Stomach (tissue), 19 donors: ENCODE measurements at places on chromosomes 11 and 22. TPM values are rescaled to one million over a fixed set of nuclear protein-coding genes. Genes with fewer than 3 reads are reported as not detected.

STK33 gene
- 12.8 TPM for total RNA-seq

KRTAP5-11 gene
- not detected for total RNA-seq

CLMP gene
- 46.7 TPM for total RNA-seq

PGM2L1 gene
- 7.3 TPM for total RNA-seq

RFPL2 gene
- total RNA-seq, result not detected

CCDC88B gene
- total RNA-seq, result 7.6 TPM

OR6X1 gene
- total RNA-seq, result not detected

GRCh38 chr11:69896250-69896649 lies 77.0 kb upstream of the FGF3 start:
- no peaks in the 10 kb centered on the region for H3K27me3 ChIP-seq
- H3K27ac ChIP-seq, result no peak overlapping the region
- DNase-seq, result no peak

GRCh38 chr11:10743354-10744000 lies 7.6 kb upstream of the CTR9 start:
- H3K27me3 ChIP-seq, result no peaks in the 10 kb centered on the region
- H3K36me3 ChIP-seq, result no peaks in the 10 kb centered on the region
- peaks cover 14% of the 10 kb centered on the region for H3K4me1 ChIP-seq
- H3K4me3 ChIP-seq, result no peak overlapping the region
- H3K27ac ChIP-seq, result peak overlapping the region; percentile 39

GRCh38 chr11:13206086-13206640 lies 71.4 kb upstream of the BMAL1 start:
- peaks cover 15% of the 10 kb centered on the region for H3K4me1 ChIP-seq
- no peak for DNase-seq
- H3K27me3 ChIP-seq, result no peaks in the 10 kb centered on the region
- H3K4me3 ChIP-seq, result no peak overlapping the region

- DNase-seq, result peak; percentile 45
- H3K36me3 ChIP-seq, result no peaks in the 10 kb centered on the region
- no peak overlapping the region for H3K27ac ChIP-seq
- no peaks in the 10 kb centered on the region for H3K4me1 ChIP-seq
- H3K27me3 ChIP-seq, result peaks cover 4% of the 10 kb centered on the region
Observed at GRCh38 chr11:19110295-19110694, 6.7 kb upstream of the ZDHHC13 start.

GRCh38 chr11:118885831-118886565 lies 2.3 kb downstream of the CXCR5 start:
- DNase-seq, result no peak
- H3K27me3 ChIP-seq, result no peaks in the 10 kb centered on the region
- H3K36me3 ChIP-seq, result no peaks in the 10 kb centered on the region
- H3K4me3 ChIP-seq, result no peak overlapping the region

DNA sequence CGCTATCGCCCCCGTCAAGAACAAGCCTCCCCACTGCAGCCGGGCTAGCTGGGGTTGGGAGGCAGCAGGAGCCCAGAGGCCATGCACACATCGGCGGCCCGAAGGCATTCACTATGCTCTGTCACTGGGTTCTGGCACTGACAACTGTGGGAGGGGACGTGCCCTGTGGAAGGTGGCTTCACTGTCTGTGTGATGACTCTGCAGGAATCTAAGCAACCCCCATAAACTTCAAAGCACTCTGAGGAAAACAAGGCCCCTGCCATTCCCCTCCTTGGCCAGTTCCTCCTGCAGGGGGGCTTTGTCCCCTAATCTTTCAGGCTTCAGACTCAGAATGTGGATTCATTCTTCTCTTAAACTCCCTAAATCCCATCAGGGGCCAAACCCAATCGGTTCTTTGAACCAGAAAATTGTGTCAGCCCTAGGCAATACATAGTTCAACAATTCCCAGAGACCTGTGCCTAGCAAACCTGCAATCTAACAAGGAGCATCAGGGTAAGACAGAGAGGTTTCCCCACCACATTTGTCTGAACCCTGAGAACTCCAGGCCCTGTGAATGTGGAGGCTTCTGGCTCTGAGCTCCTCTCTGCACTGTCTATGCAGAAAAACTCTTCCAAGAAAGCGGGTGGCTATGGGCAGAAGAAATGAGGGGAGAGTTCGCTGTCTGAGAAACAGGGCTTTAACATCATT lies 1477.2 kb downstream of the TBC1D22A start:
- H3K4me3 ChIP-seq, result no peak overlapping the region
- peak; percentile 21 for DNase-seq
- no peaks in the 10 kb centered on the region for H3K4me1 ChIP-seq
- H3K27me3 ChIP-seq, result peaks cover 48% of the 10 kb centered on the region

GRCh38 chr11:105023003-105023402 lies at the start of gene CASP5:
Gene CASP5, minus strand, starts transcription at chr11:105023168. Its CDS starts 32 bp downstream, at chr11:105023136.
- H3K36me3 ChIP-seq, result peaks cover 33% of the 10 kb centered on the region
- H3K4me1 ChIP-seq, result no peaks in the 10 kb centered on the region
- H3K27ac ChIP-seq, result peak within 1 kb of the TSS; percentile 9
- no peak for DNase-seq
- no peaks in the 10 kb centered on the region for H3K27me3 ChIP-seq

GRCh38 chr11:87258171-87258833 lies 220.6 kb downstream of the TMEM135 start:
- no peak for DNase-seq
- H3K27me3 ChIP-seq, result no peaks in the 10 kb centered on the region
- H3K27ac ChIP-seq, result no peak overlapping the region
- no peaks in the 10 kb centered on the region for H3K36me3 ChIP-seq
- H3K4me3 ChIP-seq, result no peak overlapping the region

- no peaks in the 10 kb centered on the region for H3K27me3 ChIP-seq
- no peak overlapping the region for H3K4me3 ChIP-seq
- no peaks in the 10 kb centered on the region for H3K4me1 ChIP-seq
- no peaks in the 10 kb centered on the region for H3K36me3 ChIP-seq
- no peak overlapping the region for H3K27ac ChIP-seq
Observed at GRCh38 chr11:6708876-6709275, 25.7 kb upstream of the MRPL17 start.

DNA sequence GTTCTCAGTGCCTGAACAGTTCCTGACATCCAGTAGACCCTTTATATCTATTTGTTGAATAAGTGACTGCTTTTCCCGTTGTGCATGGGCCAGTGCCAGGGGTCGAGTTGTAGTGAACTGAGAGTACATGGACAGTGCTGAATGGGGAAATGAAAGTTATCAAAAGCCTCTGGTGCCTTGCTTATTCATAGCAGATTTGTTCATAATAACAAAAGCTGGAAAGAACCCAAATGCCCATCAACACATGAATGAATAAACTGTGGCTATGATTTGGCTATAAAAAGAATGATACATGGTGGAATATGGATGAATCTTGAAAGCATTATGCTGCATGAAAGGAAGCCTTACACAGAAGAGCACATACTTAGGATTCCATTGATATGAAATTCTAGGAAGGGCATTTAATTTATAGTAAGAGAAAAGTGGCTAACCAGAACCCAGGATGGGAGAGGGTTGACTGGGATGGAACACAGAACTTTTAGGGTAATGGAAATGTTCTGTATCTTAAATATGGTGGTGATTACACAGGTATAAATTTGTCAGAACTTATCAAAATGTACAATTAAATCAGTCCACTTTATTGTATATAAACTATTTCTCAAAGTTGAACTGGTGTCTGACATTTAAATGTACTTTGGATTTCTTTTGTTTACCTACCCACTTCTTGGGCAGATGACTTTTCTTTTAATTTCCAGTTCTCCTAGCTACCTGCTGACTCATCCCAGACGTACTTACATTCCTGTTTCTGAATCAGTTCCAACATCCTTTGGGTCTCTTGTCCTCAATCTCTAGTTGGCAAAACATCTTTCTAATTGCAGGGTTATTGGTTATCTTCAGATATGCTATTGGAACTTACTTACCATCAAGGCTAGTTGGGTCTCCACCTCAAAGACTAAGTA lies 42.8 kb downstream of the PACS1 start:
- no peaks in the 10 kb centered on the region for H3K36me3 ChIP-seq
- peak; percentile 39 for DNase-seq
- peaks cover 32% of the 10 kb centered on the region for H3K4me1 ChIP-seq
- no peaks in the 10 kb centered on the region for H3K27me3 ChIP-seq
- no peak overlapping the region for H3K4me3 ChIP-seq
- H3K27ac ChIP-seq, result peak overlapping the region; percentile 64

- H3K4me1 ChIP-seq, result no peaks in the 10 kb centered on the region
- H3K27me3 ChIP-seq, result no peaks in the 10 kb centered on the region
- no peak overlapping the region for H3K4me3 ChIP-seq
Observed at GRCh38 chr11:43765194-43765593, 84.7 kb downstream of the HSD17B12 start.

- H3K27me3 ChIP-seq, result no peaks in the 10 kb centered on the region
- H3K4me1 ChIP-seq, result peaks cover 14% of the 10 kb centered on the region
- no peak for DNase-seq
- H3K36me3 ChIP-seq, result no peaks in the 10 kb centered on the region
- no peak overlapping the region for H3K4me3 ChIP-seq
- no peak overlapping the region for H3K27ac ChIP-seq
Observed at GRCh38 chr22:28402060-28402459, 277.6 kb downstream of the TTC28 start.

GRCh38 chr11:5938603-5938965 lies 3.5 kb upstream of the OR56A3 start:
- DNase-seq, result no peak
- H3K4me1 ChIP-seq, result no peaks in the 10 kb centered on the region
- H3K36me3 ChIP-seq, result no peaks in the 10 kb centered on the region
- no peak overlapping the region for H3K27ac ChIP-seq

- H3K4me1 ChIP-seq, result peaks cover 75% of the 10 kb centered on the region
- H3K27me3 ChIP-seq, result no peaks in the 10 kb centered on the region
- peak overlapping the region; percentile 31 for H3K4me3 ChIP-seq
- H3K36me3 ChIP-seq, result peaks cover 10% of the 10 kb centered on the region
- peak overlapping the region; percentile 77 for H3K27ac ChIP-seq
Observed at GRCh38 chr11:46362156-46363030, 15.1 kb downstream of the DGKZ start.

DNA sequence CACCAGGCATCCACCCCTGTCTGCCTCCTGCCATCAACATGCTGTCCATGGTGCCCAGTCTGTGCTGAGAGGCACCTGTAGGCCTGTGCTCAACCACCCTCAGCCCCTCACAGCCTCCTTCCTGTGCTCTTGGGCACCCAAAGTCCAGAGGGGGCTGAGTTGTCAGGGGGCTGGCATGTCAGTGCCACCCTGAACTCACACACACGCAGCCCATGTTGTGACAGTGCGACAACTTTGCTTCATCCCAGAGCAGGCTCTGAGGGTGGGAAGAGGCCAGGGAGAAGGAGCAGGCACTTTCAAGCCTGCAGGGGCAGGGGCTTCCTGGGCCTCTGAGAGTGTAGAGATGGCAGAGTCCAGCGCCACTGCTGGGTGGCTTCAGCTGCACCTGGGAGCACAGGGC lies 491.0 kb downstream of the TMEM135 start:
- no peak overlapping the region for H3K4me3 ChIP-seq
- no peaks in the 10 kb centered on the region for H3K27me3 ChIP-seq
- no peak for DNase-seq

GRCh38 chr11:29249713-29250112 lies 767.1 kb downstream of the KCNA4 start:
- no peaks in the 10 kb centered on the region for H3K36me3 ChIP-seq
- DNase-seq, result no peak
- no peaks in the 10 kb centered on the region for H3K4me1 ChIP-seq
- no peaks in the 10 kb centered on the region for H3K27me3 ChIP-seq
- no peak overlapping the region for H3K27ac ChIP-seq
- no peak overlapping the region for H3K4me3 ChIP-seq
